ENCODE measurements at places on chromosomes 12 and 14.
A peak's percentile ranks its signal among the peaks of the same experiment; 100 is the strongest.

DNA sequence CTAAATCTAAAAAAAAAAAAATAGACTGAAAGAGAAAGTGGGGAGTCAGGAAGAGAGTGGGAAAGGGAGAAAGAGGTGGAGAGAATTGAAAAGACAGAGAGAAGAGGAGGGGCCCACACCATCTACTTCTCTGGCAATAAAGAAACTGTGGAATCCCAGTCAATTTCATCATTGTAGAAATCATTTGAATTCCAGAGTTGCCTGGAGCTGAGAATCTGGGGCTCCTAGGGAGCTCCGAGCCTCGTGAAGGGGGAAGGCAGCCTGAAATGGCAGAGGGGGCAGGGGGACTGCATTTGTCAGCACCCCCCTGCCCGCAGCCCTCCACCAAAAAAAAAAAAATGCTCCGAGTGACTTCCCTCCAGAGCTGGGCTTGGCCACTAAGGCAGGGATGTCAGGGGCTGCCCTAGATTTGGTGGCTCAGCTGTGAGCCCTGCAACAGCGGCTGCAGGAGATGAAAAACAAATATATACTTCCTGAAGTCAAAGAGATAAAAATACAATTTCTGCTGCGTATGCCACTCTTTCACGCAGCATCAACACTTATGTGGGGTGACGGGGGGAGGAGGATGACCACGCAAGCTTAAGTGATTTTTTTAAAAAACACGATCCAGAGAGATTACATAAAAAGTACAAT, 80.5 kb downstream of the BCL11B start:
- DNase-seq: no peak

GRCh38 chr14:78075033-78075432, 95.1 kb upstream of the NRXN3 start:
- DNase-seq: no peak

- no peak for DNase-seq
These were observed 85.9 kb upstream of the ANO2 start for GRCh38 chr12:6031001-6031400.

GRCh38 chr14:73714656-73715081, 485 bp upstream of the PNMA1 start:
- DNase-seq: no peak

DNA sequence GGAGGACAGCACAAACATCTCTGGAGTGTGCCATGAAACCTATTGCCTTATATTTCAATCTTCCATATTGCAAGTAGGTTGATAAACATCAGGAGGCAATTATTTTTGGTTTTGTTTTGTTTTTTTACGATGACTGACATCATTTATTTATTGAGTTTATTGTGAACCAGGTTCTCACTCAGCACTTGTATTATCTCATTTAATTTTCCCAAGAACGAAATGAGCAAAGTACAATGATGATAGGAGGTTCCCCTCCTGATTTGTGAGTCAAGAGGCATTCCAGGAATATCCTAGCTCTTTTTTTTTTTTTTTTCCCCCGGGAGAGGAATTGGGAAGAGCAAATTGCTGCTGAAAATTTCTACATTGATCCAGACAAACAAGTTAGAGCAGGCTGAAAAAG, 4.7 kb downstream of the SOCS2 start:
- DNase-seq: no peak

DNA sequence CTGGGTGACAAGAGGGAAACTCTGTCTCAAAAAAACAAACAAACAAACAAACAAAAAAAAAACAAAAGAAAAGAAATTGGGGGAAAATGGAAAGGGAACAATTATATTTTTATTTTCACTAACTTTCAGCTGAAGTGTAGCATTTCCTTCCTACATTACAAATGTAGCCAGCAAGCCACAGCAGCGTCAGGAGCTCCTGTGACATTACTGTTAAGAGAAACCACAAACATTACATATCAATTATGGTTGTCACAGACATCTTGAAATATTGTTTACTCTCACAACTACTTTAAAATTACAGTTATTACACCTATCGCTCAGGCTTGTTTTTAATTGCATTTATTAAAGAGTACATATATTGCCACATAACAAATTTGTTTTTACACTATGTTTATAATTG, 49.8 kb upstream of the SLC24A4 start:
- no peak for DNase-seq

DNA sequence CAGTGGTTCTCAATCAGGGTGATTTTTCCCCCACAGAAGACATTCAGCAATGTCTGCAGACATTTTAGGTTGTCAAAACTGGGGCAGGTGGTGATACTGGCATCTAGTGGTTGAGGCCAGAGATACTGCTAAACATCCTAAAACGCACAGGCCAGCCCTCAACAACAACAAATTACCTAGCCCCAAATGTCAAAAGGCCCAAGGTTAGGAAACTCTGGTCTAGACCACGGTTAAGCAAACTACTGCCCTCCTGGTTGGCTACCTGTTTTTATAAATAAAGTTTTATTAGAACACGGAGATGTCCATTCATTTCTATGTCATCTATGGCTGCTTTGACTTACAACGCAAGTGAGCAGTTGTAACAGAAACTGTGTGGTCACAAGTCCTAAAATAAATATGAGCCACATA, 186.7 kb downstream of the EFCAB11 start:
- peak; percentile 73 for DNase-seq

DNA sequence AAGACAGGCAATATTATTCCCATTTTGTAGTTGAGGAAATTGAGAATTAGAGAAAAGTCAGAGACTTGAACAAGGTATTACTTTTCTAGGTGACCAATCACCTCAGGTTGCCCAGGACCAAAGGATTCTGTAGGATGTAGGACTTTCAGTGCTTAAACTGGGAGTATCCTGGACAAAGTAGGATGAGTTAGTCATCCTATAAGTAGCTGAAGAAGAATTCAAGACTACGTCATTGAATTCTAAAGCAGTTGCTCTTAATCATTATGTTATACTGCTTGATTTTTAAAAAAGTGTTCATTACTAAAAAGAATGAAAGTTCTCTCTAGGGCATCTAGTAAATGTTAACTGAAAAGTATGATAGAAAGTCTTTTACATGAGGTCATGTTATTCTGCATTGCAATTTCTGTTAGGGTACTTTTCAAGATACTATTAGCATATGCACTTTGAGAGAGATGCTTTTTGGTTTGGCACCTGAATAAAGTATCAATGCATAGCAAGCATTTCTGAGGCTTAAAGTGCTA, 101.7 kb downstream of the RTN1 start:
- peak; percentile 42 for DNase-seq

- no peak for DNase-seq
These were observed 88.9 kb downstream of the RIMBP2 start for GRCh38 chr12:130627175-130627574.

- no peak for DNase-seq
These were observed 26.7 kb upstream of the SFSWAP start for GRCh38 chr12:131684015-131684725.

DNA sequence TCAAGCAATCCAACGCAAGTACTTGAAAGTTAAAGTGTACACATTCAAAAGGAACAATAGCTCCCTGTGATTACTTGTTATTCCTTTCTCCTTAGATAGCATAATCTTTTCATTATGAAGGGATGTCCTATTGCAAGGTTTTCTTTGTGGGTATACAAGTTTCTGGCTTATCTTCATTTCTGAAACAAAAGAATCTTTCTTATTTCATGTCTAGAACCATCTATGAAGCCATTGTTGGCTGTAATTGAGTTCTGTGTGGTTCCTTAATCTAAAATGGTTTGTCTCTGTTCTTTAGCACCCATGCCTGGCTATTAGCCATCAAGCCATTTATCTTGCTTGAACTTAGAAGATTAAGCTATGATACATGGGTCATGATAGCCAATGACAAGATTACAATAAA, 95.0 kb downstream of the VEZT start:
- DNase-seq: no peak

DNA sequence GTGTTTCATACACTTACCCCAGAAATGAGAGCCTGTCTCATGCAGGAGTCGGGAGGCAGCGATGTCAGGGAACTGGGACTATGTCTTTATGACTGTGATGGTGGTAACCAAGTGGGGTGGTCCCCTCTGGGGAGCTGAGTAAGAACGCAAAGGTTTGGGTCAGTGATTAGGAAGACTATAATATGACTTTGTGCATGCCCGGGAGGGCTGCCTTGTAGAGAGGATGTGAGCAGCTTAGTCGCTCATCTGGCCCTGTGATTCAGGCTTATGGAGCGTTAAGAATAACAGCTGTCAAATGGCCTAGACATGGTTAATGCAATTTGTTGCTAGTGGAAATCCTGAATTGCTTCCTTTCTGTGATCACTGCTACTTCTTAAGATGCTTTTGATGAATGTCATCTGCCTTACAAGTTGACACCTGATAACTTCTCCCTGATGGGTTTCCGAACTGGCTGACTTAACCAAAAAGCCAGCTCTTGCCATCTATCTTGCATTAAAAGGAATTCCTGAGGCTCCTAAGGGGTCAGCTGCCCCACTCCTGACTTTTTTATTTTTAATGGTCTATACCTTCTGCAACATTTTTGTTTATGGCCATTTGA, 35.4 kb upstream of the AACS start:
- DNase-seq: no peak

DNA sequence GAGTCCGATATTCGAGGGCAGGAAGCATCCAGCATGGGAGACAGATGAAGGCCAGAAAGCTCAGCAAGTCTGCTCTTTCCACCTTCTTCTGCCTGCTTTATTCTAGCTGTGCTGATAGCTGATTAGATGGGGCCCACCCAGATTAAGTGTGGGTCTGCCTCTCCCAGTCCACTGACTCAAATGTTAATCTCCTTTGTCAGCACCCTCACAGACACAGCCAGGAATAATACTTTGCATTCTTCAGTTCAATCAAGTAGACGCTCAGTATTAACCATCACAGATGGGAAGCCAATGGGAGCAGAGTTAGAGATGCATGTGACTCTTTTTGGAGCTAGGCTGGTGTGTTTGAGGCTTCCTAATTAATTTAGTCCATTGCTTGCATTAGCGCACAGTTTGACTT, 17.0 kb downstream of the C12orf75 start:
- no peak for DNase-seq

DNA sequence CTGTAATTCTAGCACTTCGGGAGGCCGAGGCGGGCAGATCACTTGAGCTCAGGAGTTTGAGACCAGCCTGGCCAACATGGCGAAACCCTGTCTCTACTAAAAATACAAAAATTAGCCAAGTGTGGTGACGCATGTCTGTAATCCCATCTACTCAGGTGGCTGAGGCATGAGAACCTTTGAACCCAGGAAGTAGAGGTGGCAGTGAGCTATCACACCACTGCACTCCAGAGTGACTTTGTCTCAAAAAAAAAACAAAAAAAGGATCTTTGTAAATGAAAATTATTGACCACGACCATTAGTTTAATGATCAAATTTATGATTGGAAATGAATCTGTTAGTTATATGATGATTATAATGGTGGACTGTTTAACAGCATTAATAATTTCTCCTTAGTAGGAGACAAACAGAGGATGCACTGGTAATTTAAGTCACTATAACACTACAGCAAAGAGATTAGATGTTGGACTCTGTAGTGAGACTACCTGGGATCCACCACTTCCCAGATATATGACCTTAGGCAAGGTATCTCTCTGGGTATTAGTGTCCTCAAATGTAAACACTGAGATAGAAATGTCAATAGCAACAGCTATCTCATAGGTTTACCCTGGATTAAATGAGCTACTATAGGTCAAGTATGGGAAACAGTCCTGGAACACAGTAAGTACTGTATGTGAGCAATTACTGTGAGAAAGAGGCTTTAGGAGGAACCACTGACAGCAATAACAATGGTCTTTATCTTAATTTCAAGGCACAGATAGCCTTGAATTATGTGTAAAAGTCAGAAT, 214.7 kb downstream of the NOVA1 start:
- no peak for DNase-seq

DNA sequence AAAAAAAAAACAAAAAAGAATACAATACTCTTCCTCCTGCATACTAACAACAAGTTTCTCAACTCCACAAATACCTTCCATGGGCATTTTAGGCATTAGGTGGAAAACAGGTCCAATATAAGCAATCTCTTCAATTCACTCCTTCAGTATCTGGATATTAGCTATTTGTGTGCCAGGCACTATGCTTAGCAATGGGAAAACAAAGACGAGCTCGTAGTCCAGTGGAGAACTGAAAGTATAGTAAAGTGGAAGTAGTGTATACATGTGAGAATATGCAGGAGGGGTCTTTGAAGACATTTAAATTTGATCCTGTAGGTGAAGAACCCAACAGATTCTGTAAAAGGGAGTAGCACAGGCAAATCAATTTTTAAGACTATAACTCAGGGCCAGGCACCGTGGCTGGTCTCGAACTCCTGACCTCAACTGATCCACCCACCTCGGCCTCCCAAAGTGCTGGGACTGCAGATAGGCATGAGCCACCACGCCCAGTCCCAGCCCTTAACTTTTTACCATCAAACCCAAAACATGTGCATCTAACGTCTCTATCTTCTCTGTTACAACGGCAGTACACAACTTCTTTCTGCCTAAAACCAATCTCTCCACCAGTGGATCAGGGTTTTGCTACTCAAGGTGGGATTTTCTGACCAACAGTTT, 10.6 kb downstream of the HECTD1 start:
- no peak for DNase-seq

DNA sequence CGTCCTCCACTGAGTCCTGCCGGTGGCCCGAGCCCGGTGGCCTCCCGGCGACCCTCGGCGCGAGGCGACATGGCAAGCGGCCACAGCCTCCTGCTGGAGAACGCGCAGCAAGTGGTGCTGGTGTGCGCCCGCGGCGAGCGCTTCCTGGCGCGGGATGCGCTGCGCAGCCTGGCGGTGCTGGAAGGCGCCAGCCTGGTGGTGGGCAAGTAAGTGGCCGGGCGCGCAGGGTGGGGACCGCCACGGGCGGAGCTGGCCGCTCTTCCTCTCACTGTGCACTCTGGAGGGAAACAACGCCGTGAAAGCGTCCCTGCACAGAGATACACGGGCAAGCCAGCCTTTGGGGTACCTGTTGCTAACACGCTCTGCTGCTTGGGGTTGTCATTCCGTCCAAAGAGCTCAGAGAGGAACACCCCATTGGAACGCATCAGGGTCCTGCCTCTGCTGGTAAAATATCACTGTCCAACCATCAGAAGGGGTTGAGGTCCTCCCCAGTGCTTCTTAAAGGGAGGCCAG, at the start of gene AMDHD1:
Gene AMDHD1 (plus strand): TSS at position 2 of the 513 bp plus-strand sequence. CDS start 68 bp downstream, at position 70.
- peak; percentile 40 for DNase-seq

Data from fibroblast of pulmonary artery (primary cell).